T-helper 17 cell (primary cell): ENCODE measurements at places on chromosomes 4 and X.

GRCh38 chr4:180745019-180745418 lies 1498.2 kb upstream of the TENM3 start:
- DNase-seq = no peak

DNA sequence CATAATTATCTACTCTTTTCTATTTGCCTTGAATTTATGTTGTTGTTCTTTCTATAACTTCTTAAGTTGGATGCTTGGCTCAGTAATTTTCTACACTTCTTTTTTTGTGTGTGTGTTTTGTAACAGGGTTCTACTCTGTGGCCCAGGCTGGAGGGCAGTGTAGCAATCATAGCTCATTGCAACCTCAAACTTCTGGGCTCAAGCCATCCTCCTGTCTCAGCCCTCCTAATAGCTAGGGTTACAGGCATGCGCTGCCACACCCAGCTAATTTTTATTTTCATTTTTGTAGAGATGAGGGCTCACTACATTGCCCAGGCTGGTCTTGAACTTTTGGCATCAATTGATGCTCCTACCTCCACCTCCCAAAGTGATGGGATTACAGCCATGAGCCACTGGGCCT lies 20.7 kb upstream of the UCHL1 start:
- no peak for DNase-seq

DNA sequence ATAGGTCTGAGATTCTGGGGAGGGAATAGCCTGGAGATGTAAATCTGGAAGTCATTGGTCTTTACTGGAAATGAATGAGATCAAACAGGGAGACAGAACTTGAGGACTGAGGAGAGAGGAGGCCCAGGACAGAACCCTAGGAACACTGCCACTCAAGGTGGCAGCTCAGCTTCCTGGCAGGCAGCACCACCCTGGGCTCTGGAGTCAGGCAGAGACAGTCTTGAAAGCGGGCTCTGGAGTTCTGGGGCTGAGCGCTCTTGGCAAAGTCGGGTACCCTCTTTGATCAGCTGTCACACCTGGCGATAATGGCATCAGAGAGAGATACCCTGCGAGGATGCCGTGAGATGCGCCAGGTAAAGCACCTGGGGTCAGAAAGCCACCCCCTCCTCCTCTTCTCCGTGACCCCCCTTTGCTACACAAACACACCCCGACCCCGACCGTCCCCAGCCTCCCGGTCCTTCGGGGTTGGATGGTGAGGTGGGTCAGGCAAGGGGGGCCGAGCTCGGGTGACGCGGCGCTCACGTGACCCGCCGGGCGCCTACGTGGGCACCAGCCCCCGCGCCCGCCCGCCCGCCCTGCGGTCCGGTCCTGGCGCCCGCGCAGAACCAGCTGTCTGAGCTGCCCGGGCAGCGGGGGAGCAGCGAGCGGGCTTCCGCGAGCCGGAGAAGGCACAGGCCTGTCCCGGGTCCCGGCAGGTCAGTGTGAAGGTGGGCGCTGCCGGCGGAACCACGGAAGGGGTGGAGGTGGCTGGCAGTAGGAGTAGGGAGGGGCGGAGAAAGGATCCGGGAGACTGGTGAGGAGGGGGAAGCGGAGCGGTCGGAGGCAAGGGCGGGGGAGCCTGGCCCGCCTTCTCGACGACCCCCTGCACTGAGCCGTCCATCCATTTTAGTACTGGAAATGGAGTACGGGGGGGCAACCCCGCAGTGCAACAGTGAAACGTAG lies at the start of gene TCEAL3:
TSS of gene TCEAL3 (plus strand) at position 600 of the 942 bp plus-strand sequence. CDS start 1,102 bp downstream, outside the sequence.
- DNase-seq = peak; percentile 36

- no peak for DNase-seq
Measured at GRCh38 chr4:63063760-63064159, 1345.5 kb downstream of the TECRL start.

DNA sequence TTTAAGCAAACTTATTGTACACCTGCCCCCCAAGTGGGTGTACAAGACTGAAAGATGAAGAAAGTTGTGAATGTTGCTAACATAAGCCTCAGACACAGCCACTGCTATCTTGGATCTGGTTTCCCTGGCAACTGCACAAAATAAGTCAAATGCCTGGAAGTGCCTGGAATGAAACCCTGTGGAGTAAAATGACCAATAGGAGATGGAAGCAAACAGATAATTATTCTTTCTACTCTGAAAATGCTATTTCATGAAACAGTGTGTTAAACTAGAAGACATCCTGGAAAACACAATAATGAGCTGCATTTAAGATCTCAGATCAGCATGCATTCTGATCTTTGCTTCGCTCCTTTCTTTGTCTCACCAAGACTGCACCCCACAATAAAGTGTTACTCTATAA lies 1016.0 kb downstream of the ARAP2 start:
- DNase-seq = no peak

GRCh38 chr4:108044951-108045686 lies 55.4 kb downstream of the HADH start:
- no peak for DNase-seq

DNA sequence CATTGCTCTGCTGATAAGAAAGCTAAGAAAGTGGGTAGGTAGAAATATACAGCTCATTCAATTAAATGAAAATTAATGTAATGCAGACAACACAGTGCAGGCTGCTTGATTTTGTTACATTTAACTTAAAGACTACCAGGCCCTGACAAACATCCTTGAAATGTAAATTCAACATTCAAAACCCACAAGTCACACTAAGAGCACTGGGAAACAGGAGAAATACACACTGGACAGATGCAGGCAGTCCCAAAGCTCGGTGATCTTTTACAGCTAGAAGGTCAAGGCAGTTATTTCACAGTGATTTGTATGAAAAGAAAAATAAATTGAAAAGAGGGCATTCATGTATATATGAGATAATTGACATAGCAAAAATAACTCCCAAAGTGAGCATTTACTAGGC lies 94.3 kb upstream of the PLAC1 start:
- DNase-seq = no peak
